Stromal cell of bone marrow (primary cell): ENCODE measurements at places on chromosomes 4 and X.

GRCh38 chr4:15683143-15683495 is 1.5 kb downstream of the FAM200B start:
- no peak for DNase-seq

DNA sequence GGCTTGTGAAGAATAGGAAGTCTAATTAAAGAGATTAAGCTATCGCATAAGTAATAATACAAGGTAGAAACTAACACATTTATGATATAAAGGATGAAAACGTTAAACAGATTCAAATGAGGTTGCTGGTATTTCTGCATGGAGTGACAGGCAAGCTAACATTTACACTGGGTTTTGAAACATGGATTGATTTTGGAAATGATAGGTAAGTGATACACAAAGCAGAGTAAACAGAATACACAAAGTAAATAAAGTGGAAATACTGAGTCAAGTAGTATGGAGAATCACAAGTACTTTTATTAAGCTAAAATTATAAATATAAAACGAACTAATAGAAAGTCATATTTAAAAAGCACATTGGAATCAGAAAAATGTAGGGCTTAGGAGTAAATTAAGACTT is 665.3 kb downstream of the STPG2 start:
- no peak for DNase-seq

- DNase-seq, result no peak
Observed at GRCh38 chrX:72003811-72004750, 93.4 kb downstream of the NHSL2 start.

DNA sequence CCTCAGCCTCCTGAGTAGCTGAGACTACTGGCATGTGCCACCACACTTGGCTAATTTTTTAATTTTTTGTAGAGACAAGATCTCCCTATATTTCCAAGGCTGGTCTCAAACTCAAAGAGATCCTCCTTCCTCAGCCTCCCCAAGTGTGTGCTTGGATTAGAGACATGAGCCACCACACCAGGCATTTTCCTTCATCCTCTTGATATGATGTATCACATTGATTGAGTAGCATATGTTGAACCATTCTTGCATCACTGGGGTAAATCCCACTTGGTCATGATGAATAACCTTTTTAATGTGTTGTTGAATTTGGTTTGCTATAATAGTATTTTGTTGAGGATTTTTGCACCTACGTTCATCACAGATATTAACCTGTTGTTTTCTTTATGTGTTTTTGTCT is 24.2 kb upstream of the PPM1K start:
- no peak for DNase-seq

DNA sequence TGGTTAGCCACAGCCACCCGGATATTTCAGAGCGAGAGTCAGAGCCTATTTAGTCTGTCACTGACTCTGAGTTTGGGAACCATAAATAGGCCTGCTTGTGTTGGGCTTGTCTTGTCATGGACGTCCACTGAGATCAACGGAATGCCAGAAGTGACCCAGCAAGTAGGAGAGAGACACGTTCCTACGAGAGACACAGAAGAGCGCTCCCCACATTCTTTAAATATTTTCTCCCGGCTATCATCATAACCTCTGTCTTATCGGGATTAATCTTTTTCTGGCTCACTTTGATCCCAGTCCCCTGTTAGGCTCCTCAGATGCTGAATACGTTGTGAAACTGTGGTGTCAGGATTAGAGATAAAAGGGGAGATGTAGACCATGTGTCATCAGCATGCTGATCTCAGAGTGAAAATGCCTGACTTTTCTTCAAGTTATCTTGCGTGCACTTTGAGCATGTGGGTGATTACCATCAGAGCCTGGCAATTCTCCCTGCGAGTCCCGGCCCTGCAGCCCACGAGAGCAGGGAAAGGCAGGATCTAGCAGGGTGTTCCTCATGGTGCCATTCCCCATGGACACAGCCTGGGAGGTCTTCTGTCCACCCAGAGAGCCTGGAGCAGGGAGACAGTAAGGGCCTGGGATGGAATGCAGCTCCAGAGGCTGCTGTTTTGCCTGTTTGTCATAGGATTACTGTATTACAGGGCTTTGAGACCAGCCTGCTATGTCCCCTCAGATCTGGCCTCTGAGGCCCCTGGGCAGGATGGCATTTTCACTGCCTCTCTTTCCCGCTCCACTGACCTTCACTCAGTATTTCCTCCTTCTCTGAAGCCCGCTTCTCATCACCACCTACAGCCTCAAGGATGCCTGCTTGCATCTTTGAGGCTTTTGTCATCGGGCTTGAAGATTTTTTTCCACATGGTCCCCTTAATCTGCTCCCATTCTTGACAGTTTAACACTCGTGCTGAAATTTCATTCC is 2.8 kb upstream of the TENM3 start:
- peak; percentile 14 for DNase-seq
